ENCODE measurements at places on chromosomes 3 and 15.

GRCh38 chr15:78307976-78308375 lies 8.6 kb upstream of the SKIC8 start:
- DNase-seq = no peak

DNA sequence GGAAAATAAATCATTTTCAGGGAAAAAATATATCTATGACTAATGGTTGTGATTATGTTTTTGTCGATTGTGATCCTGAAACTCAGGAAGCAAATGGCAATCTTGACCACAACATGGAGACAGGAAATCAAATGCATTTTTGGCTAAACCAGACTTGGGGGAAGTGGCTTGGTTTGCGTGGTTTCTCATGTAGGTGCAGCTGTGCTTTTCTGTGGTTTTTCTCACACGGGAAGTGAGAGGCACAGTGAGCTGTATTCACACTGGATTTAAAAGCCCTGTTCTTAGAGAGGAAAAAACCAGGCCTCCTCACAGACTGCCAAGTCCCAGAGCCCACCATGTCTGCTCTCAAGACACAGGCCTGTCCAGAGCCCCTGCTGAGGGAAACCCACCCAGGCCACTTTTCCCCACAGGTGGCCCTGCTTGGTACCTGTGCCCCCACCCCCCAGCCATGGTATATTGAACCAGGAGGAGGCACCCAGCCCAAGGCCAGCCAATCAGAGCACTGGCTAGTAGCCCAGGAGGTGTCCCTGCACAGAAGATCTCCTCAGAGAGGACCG lies 46.1 kb downstream of the BTD start:
- no peak for DNase-seq

- no peak for DNase-seq
Measured at GRCh38 chr3:170383567-170383966, 26.1 kb downstream of the SKIL start.

- no peak for DNase-seq
Measured at GRCh38 chr3:4786431-4786830, 192.8 kb upstream of the BHLHE40 start.

All from NCI-H1092 treated with DMSO at 0.1 percent for 48 hours (cell line).